Type B pancreatic cell (in vitro differentiated cells): ENCODE measurements at places on chromosomes 4 and X. TPM values are rescaled to one million over a fixed set of nuclear protein-coding genes. Genes with fewer than 3 reads are reported as not detected.

SRPK3 gene
- total RNA-seq: not detected in 2 replicates

EGFL6 gene
- 0.40 and 4.5 TPM in 2 replicates for total RNA-seq

TMEM35A gene
- 3.0 and 5.6 TPM in 2 replicates for total RNA-seq

FAM241A gene
- total RNA-seq: 0.70 and 1.3 TPM in 2 replicates

HPGDS gene
- total RNA-seq: not detected in 2 replicates

DKK2 gene
- 0.81 and 15.1 TPM in 2 replicates for total RNA-seq

SLC7A11 gene
- 6.3 and 13.7 TPM in 2 replicates for total RNA-seq

SPON2 gene
- total RNA-seq: 8.8 and 10.4 TPM in 2 replicates

SMIM31 gene
- not detected in 2 replicates for total RNA-seq

TRIM60 gene
- not detected in 2 replicates for total RNA-seq

ARSD gene
- 38.7 and 54.6 TPM in 2 replicates for total RNA-seq

ANXA10 gene
- total RNA-seq: 10.6 and 39.8 TPM in 2 replicates

C1QTNF7 gene
- 0.43 and 1.8 TPM in 2 replicates for total RNA-seq

SSX4B gene
- not detected in 2 replicates for total RNA-seq

ERVMER34-1 gene
- 1.9 and 3.9 TPM in 2 replicates for total RNA-seq

MAGEA2B gene
- 1.1 TPM in 1 of 2 replicates, not detected in the other for total RNA-seq

RIBC1 gene
- 1.9 and 2.7 TPM in 2 replicates for total RNA-seq

DCAF8L1 gene
- not detected in 2 replicates for total RNA-seq

ADGRG4 gene
- 1.2 and 11.8 TPM in 2 replicates for total RNA-seq

F11 gene
- 0.72 and 1.0 TPM in 2 replicates for total RNA-seq

DRD5 gene
- 0.58 TPM in 1 of 2 replicates, not detected in the other for total RNA-seq

TRPC5OS gene
- not detected in 2 replicates for total RNA-seq

SSX3 gene
- total RNA-seq: not detected in 2 replicates

RTL9 gene
- total RNA-seq: 0.39 and 0.45 TPM in 2 replicates
